ENCODE measurements at places on chromosomes 6 and 20. TPM values are rescaled to one million over a fixed set of nuclear protein-coding genes. Genes with fewer than 3 reads are reported as not detected.

The ACTL10 gene
- 2.2 TPM for polyA plus RNA-seq

GRCh38 chr20:51128198-51128597, 105.3 kb upstream of the KCNG1 start:
- no peak overlapping the region for H3K4me3 ChIP-seq
- no peak for DNase-seq
- no peaks in the 10 kb centered on the region for H3K4me1 ChIP-seq
- no peaks in the 10 kb centered on the region for H3K36me3 ChIP-seq
- H3K27ac ChIP-seq: no peak overlapping the region

DNA sequence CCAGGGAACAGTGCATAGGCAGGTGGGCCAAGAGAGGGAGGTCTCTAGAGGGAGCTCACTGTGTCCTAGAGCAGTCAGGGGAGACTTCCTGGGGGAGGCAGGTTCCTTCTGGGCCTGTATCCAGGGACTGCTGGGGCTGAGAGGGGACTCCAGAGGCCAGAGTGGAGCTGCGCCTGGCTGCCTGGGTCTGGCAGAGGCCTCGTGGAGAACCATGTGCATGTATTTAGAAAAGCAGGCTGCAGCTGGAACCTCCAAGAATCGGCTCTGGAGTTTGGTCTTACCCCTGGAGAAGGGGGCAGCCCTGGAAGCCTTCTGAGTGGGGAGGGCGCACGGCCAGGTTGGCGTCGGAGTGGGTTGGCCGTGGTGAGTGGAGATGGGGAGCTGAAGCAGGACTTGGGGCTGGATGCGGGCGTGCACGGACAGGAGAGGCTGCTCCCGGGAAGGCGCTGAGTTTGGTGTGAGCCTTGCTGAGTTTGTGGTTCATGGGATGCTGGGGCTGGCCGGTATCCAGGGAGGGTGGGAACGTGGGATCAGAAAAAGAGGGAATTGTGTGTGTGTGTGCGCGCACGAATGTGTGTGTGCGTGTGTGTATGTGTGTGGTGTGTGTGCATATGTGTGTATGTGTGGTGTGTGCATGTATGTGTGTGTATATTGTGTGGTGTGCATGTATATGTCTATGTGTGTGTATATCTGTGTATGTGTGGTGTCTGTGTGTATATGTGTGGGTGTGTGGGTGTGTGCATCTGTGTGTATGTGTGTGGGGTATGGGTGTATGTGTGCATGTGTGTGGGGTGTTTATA, 10.8 kb downstream of the VSTM2L start:
- no peaks in the 10 kb centered on the region for H3K36me3 ChIP-seq
- H3K4me1 ChIP-seq: no peaks in the 10 kb centered on the region
- no peak overlapping the region for H3K4me3 ChIP-seq
- DNase-seq: no peak

GRCh38 chr6:52877786-52878185, 31.7 kb downstream of the GSTA3 start:
- no peak overlapping the region for H3K4me3 ChIP-seq
- H3K27ac ChIP-seq: no peak overlapping the region
- H3K36me3 ChIP-seq: no peaks in the 10 kb centered on the region
- no peaks in the 10 kb centered on the region for H3K27me3 ChIP-seq
- DNase-seq: no peak
- no peaks in the 10 kb centered on the region for H3K4me1 ChIP-seq

DNA sequence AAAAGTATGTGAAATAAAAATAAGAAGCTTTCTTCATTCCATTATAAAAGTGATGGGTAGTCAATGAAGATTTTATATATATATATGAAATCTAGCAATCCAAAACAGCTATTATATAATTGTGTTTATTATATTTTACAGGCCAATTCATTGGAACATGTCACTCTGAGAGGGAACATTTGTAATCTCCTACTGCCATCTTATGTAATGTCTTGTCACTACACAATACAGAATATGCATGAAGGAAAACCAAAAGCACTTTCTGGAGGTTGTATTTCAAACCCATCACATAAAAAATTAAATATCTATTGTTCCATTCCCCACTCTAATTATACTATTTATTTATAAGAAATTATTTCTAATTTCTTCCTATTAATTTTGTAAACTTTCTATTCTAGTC, 31.5 kb upstream of the IRAK1BP1 start:
- DNase-seq: no peak
- H3K4me1 ChIP-seq: peaks cover 7% of the 10 kb centered on the region
- no peak overlapping the region for H3K4me3 ChIP-seq
- no peak overlapping the region for H3K27ac ChIP-seq
- H3K27me3 ChIP-seq: no peaks in the 10 kb centered on the region

The KHDC3L gene
- polyA plus RNA-seq: not detected

The RREB1 gene
- polyA plus RNA-seq: 8.9 TPM

DNA sequence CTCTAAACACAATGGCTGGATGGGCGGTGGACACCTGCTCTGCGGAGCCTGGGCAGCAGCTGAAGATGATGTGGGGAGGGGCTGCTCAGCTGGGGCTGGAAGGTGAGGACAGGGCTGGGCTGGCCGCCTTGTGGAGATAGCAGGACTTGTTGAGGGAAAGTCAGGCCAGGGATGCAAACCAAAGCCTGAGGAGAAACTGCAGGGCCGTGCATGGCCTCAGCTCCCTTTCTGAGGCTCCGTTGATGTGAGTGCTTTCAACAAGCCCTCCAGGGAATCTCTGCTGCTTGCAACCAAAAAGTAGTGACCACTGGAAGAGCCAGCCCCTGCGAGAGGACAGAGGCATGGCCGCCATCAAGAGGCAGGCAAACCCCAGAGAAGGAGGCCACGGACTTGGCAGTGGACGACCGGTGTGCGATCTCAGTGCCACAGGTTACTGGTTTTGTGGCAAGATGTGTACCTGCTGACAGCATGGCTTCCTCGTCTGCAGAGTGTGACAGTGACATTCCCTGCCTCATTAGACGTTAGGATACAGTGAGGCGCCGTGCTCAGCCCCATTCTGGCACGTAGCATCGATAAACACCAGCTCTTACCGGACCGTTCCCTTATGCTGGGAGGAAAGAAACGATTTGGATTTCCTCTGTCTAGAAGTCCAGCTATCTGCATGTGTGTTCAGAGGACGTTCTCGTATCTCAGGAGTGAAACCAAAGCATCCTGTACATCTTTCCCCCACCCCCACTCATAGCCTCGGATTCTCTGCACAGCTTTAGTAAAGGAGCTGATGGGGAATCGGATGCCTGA, 37.9 kb downstream of the ERMARD start:
- peak; percentile 7 for DNase-seq
- H3K4me3 ChIP-seq: no peak overlapping the region
- H3K4me1 ChIP-seq: no peaks in the 10 kb centered on the region
- H3K27me3 ChIP-seq: no peaks in the 10 kb centered on the region
- H3K27ac ChIP-seq: peak overlapping the region; percentile 56
- H3K36me3 ChIP-seq: no peaks in the 10 kb centered on the region

The RNF39 gene
- 0.54 TPM for polyA plus RNA-seq

The MTFR2 gene
- polyA plus RNA-seq: 0.26 TPM

The ABT1 gene
- polyA plus RNA-seq: 10.2 TPM

GRCh38 chr6:73236144-73236750, 11.0 kb upstream of the KHDC1L start:
- H3K4me3 ChIP-seq: no peak overlapping the region
- H3K27ac ChIP-seq: no peak overlapping the region

- no peaks in the 10 kb centered on the region for H3K4me1 ChIP-seq
- no peak overlapping the region for H3K4me3 ChIP-seq
Observed at GRCh38 chr20:61168605-61169004, 83.5 kb upstream of the CDH4 start.

DNA sequence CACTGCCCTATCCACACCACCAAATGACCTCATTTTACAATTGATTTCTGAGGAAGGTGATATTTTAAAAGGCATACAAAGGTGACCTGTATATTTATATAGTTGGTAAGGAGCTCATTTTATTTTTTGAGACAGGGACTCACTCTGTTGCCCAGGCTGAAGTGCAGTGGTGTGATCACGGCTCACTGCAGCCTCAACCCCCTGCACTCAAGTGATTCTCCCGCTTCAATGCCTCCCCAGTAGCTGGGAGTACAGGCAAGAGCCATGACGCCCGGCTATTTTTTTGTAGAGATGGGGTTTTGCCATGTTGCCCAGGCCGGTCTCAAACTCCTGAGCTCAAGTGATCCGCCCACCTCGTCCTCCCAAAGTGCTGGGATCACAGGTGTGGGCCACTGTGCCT, 13.0 kb downstream of the NCOA5 start:
- H3K27ac ChIP-seq: no peak overlapping the region
- no peaks in the 10 kb centered on the region for H3K27me3 ChIP-seq
- no peak overlapping the region for H3K4me3 ChIP-seq
- H3K36me3 ChIP-seq: peaks cover 6% of the 10 kb centered on the region
- no peak for DNase-seq

The SLC26A8 gene
- 0.07 TPM for polyA plus RNA-seq

The IL20RA gene
- 7.0 TPM for polyA plus RNA-seq

DNA sequence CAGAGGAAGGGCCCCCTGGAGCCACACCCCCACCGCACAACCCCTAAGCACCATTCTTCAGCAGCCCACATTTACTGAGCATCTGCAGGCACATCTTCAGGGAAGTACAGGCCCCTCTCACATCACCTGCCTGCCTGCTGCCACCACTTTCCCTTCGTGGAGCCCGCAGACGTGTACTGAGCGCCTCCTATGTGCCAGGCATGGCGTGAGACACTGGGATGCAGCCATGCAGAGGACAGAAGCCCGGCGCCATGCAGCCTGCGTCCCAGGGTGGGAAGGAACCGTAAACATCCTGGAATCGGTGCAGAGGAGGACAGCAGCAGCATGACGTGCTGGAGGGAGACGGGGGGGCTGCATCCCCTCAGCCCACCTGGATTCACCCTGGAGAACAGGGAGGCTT, 78.1 kb downstream of the GRM4 start:
- no peak overlapping the region for H3K27ac ChIP-seq
- H3K4me3 ChIP-seq: no peak overlapping the region
- no peaks in the 10 kb centered on the region for H3K4me1 ChIP-seq

GRCh38 chr20:49676581-49677291, 36.9 kb downstream of the B4GALT5 start:
- no peaks in the 10 kb centered on the region for H3K27me3 ChIP-seq
- H3K4me1 ChIP-seq: peaks cover 65% of the 10 kb centered on the region
- no peak overlapping the region for H3K4me3 ChIP-seq

- H3K27me3 ChIP-seq: no peaks in the 10 kb centered on the region
- no peak overlapping the region for H3K27ac ChIP-seq
Observed at GRCh38 chr6:11209369-11209768, 23.1 kb downstream of the NEDD9 start.

DNA sequence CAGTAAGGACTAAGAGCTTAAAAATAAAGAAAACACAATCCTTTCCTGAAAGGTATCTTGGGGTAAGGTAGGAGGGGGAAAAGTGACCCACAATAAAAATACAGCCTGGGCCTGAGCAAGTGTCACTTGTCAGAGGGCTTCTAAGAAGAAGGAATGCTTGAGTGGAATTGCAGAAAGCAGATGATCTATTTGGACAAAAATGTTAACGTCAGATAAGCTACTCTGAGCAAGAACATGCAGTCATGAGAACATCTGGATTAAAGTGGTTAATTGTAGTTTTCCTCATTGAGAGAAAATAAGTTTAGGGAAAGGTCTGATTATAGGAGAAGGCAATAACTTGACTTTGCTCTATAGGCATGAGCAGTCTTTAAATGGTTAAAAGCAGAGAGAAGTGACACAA, 581.9 kb downstream of the HTR1B start:
- DNase-seq: no peak
- no peaks in the 10 kb centered on the region for H3K4me1 ChIP-seq

DNA sequence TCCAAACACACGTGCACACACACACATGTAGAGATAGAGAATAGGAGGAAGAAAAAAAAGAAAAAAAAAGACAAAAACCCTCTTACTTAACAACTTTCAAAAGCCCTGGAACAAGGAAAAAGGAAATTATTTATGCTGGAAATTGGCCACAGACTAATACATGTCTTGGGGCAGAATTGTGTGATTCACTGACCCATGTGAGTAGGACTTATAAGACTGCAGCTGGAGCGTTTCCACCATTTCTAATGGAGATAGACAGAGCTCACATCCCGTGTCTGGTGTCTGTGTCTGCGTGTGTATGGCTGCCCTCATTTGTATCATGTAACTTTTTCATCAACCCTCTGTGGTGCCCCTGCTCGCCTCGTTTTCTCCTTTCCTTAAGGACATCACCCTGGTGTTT, 99.8 kb upstream of the PDE10A start:
- no peaks in the 10 kb centered on the region for H3K4me1 ChIP-seq
- H3K27ac ChIP-seq: no peak overlapping the region
- no peak for DNase-seq
- H3K27me3 ChIP-seq: no peaks in the 10 kb centered on the region

DNA sequence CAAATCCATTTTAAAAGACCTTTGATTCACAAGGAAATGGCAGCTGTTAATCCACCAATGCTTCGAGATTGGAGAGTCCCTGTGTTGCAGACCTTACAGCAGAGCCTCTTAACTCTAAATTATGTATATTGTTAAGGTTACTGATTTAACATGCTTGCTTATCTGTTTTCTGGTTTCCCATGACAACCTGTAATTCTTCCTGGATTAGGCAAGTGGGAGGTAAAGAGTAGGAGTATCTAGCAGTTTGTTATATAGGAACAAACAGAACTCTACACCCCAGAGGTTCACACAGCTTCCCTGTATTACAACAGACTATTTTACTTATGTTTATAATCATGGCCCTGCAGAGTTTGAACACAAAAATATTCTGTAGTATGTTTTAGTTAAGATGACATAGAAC, 39.5 kb downstream of the NKX2-4 start:
- H3K36me3 ChIP-seq: peaks cover 4% of the 10 kb centered on the region
- no peak for DNase-seq
- no peak overlapping the region for H3K27ac ChIP-seq
- no peaks in the 10 kb centered on the region for H3K4me1 ChIP-seq

DNA sequence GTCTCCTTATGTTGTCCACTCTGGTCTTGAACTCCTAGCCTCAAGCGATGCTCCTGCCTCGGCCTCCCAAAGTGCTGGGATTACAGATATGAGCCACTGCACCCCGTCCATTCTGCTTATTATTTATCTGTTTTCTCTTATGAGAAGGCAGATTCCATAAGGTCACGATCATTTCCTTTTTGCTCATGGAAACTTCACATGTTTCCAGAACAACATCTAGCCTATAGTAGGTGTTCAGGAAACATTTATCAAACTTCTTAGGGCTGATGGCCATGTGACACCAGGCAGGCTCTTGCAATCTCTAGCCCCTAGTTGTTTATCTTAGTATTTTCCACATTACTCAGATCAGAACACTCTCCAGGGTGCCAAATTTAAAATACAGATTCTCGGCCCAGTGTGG, 61.2 kb downstream of the ZFP64 start:
- no peaks in the 10 kb centered on the region for H3K4me1 ChIP-seq
- H3K36me3 ChIP-seq: no peaks in the 10 kb centered on the region
- no peak for DNase-seq
- H3K4me3 ChIP-seq: no peak overlapping the region

DNA sequence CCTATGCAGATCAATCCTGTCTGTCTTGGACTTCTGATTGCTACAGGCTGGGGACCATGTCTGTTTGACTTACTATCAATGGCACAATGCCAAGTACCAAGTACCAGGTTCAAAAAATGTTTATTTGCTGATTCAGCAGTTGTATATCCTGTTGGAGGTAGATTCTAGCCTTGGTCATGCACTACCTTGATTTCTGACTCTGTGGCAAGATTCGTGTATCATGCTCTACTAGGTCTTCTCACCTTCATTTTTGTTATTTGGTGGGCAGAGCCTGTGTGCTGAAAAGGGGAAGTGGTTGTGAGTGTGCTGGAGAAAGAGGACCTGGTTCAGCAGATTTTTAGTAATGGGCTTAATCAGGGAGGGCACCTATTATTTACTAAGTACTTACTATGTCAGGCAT, 192.4 kb upstream of the MYLIP start:
- no peak for DNase-seq
- H3K36me3 ChIP-seq: no peaks in the 10 kb centered on the region
- H3K4me1 ChIP-seq: no peaks in the 10 kb centered on the region
- no peak overlapping the region for H3K27ac ChIP-seq

Measured in pancreas (tissue), 10 donors.